NCI-H146 (cell line): ENCODE measurements at places on chromosomes 5 and 9.

- DNase-seq, result peak; percentile 63
Measured at GRCh38 chr5:138352071-138352721, at the start of gene KDM3B. KDM3B (plus strand) TSS chr5:138352685; CDS start chr5:138352796, 111 bp downstream.

DNA sequence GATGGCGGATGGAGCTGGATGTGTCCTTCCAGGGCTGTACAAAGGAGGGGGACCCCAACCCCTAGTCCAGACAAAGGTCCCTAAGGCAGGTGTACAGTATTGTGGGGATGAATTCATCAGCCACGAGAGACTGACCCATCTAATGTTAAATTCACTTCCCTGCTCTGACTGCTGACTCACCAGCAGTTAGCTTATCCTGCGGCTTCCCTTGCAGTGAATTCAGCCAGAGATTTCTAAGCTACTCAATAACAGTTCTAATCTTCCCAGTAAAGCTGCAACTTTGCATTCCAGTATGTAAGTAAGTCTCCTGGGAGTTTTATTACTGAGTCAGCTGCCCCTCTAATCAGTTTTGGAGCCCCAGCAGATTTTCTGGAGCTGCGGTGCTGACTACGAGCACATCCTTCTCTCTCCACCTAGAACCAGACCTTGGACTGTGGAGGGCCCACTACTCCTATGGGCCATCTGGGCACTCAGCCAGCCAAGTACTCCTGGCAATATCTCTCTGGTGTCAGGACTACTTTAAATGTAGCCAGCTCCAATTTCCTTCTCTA is 16.1 kb downstream of the B4GALT1 start:
- no peak for DNase-seq

DNA sequence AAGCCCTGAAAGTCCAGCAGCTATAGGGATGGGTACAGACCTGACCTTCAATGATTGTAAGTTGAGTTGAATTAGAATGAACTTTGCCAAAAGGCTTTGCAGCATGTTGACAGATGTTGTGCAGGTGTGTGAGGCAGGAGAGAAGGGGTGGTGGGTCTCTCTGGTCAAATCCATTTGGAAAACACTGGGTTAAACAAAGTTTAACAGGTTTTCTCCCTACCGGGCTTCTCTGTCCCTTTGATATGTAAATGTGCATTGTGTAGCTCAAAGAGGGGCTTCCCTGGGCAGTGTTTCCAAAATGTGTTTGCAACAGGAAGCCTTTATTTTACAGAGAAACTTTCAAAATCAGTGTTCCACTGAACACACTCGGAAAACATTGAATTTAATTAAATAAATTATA is 72.1 kb upstream of the BRINP1 start:
- DNase-seq, result no peak

DNA sequence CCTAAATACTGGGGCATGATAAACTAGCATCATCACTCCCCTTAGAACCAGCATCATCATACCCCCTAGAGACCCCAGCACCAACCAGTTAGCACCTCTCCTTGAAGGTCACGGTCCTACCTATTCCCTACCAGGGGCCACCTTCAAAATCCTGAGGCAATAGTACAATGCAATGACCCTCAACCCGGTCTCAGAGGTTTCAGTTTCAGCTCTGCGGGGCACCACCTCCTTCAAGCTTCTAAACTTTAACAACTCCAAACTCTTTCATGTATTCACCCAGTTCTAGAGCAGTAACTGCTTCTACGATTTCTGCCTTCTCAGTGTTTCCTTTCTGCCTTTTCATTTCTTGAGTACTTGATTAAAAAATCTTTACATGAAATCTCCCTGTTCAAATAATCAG is 130.1 kb upstream of the EPB41L4A start:
- DNase-seq, result no peak

DNA sequence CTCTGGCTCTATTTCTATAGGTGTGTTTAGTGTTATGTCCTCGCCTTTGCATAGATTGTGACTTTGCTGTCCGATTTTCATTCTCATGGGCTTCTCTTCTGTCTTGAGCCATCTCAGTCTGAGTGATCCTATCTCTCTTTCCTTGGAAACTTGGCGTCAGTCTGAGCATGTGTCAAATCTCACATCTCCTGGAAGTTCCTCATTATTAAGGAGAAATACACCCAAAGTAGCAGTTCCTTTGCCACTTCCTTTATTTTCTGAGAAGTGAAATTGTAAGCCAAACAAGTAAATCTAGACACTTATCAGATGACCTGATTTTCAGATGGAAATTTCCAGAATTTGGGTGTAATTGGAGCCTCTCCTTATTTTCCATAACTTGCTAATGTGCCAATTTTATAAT is 126.9 kb upstream of the ANKH start:
- no peak for DNase-seq

DNA sequence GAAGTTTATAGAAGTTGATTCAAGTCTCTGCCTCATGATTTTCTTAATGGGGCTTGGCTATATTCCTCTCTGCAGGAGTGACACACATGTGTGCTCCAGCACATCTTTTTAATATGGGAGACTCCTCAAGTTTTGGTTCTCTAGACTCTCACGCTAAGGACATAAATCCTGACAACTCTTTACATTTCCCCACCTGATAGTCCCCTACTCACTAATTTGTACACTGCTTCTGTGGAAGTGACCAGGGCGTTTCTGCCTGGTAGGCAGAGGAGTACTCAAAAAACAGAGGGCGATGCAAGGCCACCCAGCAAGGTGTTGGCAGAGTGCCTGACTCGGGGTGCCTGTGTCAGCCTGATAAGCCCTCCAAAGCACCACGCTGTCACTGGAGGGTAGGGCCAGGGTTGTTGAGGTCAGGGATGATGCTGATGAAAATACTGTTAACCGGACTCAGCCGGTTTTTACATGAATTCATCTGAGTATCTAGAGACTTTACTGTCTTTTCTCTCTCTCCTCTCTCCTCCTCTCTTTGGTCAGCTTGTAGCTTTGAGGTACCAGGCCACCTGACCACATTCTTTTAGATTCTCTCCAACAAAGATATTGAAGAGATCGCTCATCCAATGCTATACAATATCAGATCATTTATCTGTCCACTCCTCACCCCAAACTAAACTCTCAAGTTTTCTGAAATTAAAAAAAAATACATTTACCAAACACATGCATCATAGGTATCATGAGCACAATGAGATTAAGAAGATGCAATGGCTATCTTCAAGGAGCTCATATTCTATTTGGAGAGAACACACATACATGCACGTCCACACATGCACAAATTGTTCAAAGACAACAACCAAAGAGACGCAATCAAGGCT is 205.2 kb downstream of the PIK3R1 start:
- DNase-seq, result no peak

DNA sequence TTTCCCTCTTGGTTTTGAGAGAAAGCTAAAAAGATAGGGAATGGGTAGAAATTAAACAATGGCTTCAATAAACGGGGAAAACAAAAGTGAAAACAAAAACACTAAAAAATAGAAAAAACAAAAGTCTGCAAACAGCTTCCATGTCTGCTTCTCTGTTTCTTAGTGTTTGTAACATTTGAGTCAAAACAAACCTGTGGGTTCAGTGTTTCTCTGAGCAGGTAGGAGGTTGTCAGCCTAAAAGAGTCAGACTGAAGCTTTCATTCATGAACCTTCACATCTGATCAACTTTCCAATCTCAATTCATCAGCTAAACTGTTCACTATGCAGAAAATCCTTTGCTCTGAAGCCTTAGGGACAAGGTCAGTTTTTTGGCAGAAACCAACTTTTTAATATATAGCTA is 102.5 kb upstream of the ADAMTS16 start:
- no peak for DNase-seq

DNA sequence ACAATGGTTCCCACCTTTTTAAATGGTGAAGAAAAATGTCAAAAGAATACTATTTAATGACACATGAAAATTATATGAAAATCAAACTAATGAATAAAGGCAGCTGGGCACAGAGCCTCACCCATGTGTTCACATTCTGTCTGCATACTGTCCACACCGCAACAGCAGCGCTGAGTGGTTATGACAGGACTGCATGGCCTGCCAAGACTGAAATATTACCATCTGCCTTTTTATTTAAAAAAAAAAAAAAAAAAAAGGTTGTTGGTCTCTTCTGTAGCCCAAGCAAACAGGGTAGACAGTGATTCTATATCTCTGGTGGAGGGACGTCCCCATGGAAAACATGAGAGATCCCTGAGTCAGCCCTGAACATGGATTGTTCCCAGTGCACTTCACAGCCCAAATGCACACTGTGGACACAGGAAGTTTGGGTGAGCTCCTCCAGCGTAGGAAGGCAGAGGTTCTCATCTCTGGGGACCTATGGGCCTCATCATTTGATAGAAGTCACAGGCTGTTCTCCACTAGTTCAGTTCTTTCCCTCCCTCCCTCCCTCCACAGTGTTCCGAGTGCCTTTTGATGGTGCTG is 44.9 kb upstream of the SHC3 start:
- DNase-seq, result no peak

DNA sequence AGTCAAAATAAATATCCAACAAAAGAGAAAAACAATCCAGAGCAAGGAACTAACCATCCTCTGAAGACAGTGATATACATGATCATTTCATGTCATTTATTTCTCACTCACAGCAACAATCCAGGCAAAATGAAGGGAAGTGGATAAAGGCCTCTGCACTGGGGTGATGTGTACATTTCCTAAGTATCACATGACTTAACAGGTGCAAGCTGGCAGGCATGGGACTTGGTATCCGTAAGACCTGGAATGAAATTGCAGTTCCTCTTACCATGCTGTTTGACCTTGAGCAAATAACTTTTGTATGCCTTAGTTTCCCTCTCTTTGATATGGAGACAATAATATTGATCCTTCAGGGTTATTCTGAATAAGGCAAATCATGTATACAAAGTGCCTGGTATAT is 77.6 kb downstream of the PRLR start:
- DNase-seq, result no peak

GRCh38 chr9:4088679-4089078 is 211.2 kb downstream of the GLIS3 start:
- DNase-seq, result no peak

DNA sequence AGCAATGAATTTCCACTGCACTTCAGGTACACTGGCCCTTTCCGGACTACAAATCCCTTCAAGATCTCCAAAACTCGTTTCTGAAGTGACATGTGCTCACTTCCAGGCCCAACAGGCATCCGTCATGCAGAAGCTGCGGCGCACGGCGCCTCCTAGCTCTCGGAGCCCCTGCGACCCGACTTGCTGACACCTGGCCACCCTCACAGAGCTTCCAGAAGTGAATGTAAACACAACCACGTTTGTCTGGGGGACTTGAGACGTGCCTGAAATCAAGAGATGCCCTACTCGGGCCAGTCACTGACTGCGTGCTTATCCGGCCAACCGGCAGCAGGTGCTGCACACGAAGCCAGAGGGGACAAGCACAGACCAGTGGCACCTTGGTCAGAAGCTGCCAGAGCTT is 4.9 kb upstream of the LHX3 start:
- DNase-seq, result no peak

- DNase-seq, result no peak
Measured at GRCh38 chr9:120837921-120838320, 4.8 kb downstream of the PSMD5 start.
